Smooth muscle cell of the pulmonary artery (primary cell): ENCODE measurements at places on chromosomes 16 and 17. TPM values are rescaled to one million over a fixed set of nuclear protein-coding genes. Genes with fewer than 3 reads are reported as not detected.

SDR42E2 gene
- not detected in 2 replicates for total RNA-seq

PARD6A gene
- total RNA-seq = 2.2 and 3.0 TPM in 2 replicates

TOX3 gene
- total RNA-seq = not detected in 2 replicates

OR1A1 gene
- total RNA-seq = not detected in 2 replicates

SULT1A2 gene
- total RNA-seq = not detected in 2 replicates

TMEM106A gene
- total RNA-seq = 5.5 and 6.5 TPM in 2 replicates

OR3A3 gene
- 0.10 TPM in 1 of 2 replicates, not detected in the other for total RNA-seq

STAC2 gene
- total RNA-seq = 0.13 and 2.1 TPM in 2 replicates

ZNF48 gene
- 4.9 and 9.4 TPM in 2 replicates for total RNA-seq

TBC1D3H gene
- total RNA-seq = not detected in 2 replicates

C17orf113 gene
- total RNA-seq = 0.13 and 0.33 TPM in 2 replicates

METTL16 gene
- total RNA-seq = 14.7 and 14.9 TPM in 2 replicates

ABCC6 gene
- 0.65 and 0.76 TPM in 2 replicates for total RNA-seq

RILP gene
- total RNA-seq = 3.8 and 5.3 TPM in 2 replicates

ABR gene
- total RNA-seq = 70.0 and 121 TPM in 2 replicates

HS3ST3A1 gene
- total RNA-seq = 0.99 and 2.9 TPM in 2 replicates

CLTC gene
- 533 and 687 TPM in 2 replicates for total RNA-seq

RAB11FIP4 gene
- total RNA-seq = 0.23 and 0.46 TPM in 2 replicates

KRTAP1-5 gene
- total RNA-seq = 0.72 and 1.6 TPM in 2 replicates

GPR179 gene
- total RNA-seq = 0.07 and 0.10 TPM in 2 replicates

DHRS7C gene
- not detected in 2 replicates for total RNA-seq

FAM20A gene
- total RNA-seq = 0.17 and 8.7 TPM in 2 replicates

MT1M gene
- total RNA-seq = 1.5 TPM in 1 of 2 replicates, not detected in the other

ASPHD1 gene
- 8.8 and 12.8 TPM in 2 replicates for total RNA-seq

PRR15L gene
- total RNA-seq = not detected in 2 replicates

TNP2 gene
- not detected in 2 replicates for total RNA-seq

CACNG1 gene
- total RNA-seq = not detected in 2 replicates
